ENCODE measurements at places on chromosomes 3 and 15.

GRCh38 chr3:156341332-156341731 is 213.6 kb downstream of the SSR3 start:
- DNase-seq, result no peak

GRCh38 chr15:68984586-68984985 is 29.9 kb upstream of the NOX5 start:
- DNase-seq, result no peak

DNA sequence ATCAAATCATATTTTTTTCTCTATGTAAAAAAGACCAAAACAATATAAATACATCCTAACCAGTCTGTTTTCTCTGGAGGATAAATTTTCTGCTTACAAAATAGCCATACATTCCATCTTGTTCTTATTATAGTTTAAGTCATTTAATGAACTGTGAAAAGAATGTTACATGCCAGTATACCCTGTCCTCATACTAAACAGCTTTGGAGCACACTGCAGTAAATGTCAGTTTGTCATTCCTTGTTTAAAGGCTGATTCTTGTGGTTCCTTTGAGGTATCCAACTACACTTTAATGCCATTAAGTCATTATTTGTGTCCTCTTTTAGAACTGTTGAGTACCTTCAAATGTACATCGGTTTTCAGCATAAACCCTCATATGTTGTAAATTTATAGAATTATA is 52.7 kb upstream of the DCBLD2 start:
- no peak for DNase-seq

DNA sequence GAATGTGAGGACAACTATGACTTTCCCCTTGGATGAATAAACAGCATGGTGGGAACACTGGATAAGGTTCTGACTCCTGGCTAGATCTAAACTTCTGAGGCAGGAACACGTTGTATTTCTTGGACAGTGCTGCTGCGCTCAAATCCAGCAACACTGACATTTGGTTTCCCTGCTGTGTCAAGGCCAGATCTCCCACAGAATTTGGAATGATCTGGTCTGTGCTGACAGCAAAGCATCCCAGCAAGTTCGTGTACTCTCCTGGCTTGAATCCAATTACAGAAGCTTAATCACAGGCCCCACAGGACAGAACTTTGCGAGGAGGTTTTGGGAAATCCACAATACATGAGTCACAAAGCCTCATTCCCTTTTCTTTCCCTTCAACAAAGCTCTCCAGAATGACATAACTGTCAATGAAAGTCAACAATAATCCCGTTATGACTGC is 92.5 kb downstream of the ADAMTS9 start:
- no peak for DNase-seq

DNA sequence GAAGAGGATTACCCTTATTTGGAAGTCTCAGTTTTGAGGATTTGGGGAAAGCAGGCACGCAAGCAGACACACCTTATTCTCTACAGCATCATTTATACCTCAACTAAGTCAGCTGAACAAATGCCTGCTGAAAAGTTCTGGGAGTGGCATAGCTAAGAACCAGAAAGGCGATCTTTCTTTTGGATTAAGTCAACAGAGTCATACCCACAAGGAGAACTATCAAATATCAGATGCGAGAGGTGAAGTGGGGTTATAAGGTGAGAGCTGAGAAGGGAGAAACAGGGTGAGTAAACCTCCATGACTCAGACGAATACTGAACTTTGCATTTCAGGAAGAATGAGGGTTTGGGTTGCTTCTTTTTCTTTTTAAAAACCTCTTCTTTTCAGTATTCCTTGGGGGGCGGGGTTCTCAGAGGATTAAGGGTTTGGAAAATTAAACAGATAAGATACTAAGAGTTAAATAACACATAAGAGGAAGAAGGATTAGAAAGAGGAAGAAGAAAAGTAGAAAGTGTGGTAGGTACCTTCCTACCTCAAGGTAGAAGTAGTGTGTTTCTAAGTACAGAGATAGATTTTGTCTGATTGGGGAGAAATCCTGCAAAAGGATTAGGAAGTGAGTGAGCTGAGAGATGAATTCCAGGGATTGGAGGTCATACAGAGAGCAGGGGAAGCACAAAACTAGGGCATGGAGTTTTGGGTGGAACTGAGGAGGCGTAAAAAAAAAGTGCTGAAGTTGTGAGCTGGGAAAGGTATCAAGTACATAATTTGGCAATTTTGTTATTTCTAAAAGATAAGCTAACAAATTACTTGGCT is 41.3 kb upstream of the ICE2 start:
- DNase-seq, result no peak

DNA sequence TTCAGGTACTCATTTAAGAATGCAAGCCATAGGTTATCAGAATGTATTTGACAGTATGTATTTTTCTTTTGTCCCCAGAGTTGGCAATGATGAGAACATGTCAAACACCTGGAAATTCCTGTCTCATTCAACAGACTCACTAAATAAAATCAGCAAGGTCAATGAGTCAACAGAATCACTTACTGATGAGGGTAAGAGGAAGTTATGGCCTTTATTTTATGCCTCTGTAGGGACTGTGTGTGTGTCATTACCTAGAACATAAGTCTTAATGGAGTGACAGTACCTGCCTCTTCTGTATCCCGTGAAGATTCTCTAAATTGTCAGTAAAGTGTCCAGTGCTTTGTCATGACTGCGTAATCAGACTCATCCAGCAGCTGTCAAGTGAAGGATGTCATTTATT is 77.5 kb downstream of the KLHL25 start:
- DNase-seq, result no peak
